ENCODE measurements at places on chromosomes 13 and 19. TPM values are rescaled to one million over a fixed set of nuclear protein-coding genes. Genes with fewer than 3 reads are reported as not detected.
A peak's percentile ranks its signal among the peaks of the same experiment; 100 is the strongest.

The ZNF112 gene
- total RNA-seq: not detected

The C19orf12 gene
- 41.6 TPM for total RNA-seq

The HSH2D gene
- total RNA-seq: 22.7 TPM

The IFT88 gene
- 2.2 TPM for total RNA-seq

The PLK5 gene
- not detected for total RNA-seq

The VAV1 gene
- total RNA-seq: 78.9 TPM

The THSD1 gene
- total RNA-seq: 0.14 TPM

The DCLK1 gene
- total RNA-seq: not detected

GRCh38 chr13:24938966-24939365 is 157.0 kb upstream of the PABPC3 start:
- no peaks in the 10 kb centered on the region for H3K4me1 ChIP-seq
- no peak for DNase-seq
- H3K4me3 ChIP-seq: no peak overlapping the region
- H3K36me3 ChIP-seq: no peaks in the 10 kb centered on the region

- H3K27ac ChIP-seq: no peak overlapping the region
- H3K4me3 ChIP-seq: no peak overlapping the region
- no peak for DNase-seq
- peaks cover 29% of the 10 kb centered on the region for H3K4me1 ChIP-seq
- H3K27me3 ChIP-seq: no peaks in the 10 kb centered on the region
These were observed 3.6 kb downstream of the SCAF1 start for GRCh38 chr19:49645592-49645991.

DNA sequence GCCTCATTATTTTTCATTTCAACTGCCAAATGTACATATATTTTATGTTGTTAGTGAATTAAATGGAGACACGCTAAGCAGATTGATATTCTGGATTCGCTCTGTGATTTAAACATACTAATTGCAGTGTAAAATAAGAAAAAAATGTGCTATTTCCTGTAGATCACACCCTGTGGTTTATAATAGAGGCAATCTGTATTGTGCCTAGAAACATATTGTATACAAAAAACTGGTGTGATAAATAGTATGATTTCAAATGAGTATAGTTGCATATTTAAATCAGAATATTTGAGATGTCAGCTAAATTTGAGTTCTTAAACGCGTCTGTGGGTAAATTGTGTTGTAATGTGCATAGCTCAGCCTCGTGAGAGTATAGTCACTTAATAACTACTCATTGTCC is 643.9 kb downstream of the TBC1D4 start:
- H3K4me1 ChIP-seq: no peaks in the 10 kb centered on the region
- no peak overlapping the region for H3K4me3 ChIP-seq
- H3K27ac ChIP-seq: no peak overlapping the region
- H3K27me3 ChIP-seq: no peaks in the 10 kb centered on the region

GRCh38 chr13:94263038-94263437 is 216.4 kb downstream of the DCT start:
- H3K4me3 ChIP-seq: no peak overlapping the region
- no peaks in the 10 kb centered on the region for H3K27me3 ChIP-seq
- no peaks in the 10 kb centered on the region for H3K4me1 ChIP-seq
- no peak for DNase-seq
- no peak overlapping the region for H3K27ac ChIP-seq

DNA sequence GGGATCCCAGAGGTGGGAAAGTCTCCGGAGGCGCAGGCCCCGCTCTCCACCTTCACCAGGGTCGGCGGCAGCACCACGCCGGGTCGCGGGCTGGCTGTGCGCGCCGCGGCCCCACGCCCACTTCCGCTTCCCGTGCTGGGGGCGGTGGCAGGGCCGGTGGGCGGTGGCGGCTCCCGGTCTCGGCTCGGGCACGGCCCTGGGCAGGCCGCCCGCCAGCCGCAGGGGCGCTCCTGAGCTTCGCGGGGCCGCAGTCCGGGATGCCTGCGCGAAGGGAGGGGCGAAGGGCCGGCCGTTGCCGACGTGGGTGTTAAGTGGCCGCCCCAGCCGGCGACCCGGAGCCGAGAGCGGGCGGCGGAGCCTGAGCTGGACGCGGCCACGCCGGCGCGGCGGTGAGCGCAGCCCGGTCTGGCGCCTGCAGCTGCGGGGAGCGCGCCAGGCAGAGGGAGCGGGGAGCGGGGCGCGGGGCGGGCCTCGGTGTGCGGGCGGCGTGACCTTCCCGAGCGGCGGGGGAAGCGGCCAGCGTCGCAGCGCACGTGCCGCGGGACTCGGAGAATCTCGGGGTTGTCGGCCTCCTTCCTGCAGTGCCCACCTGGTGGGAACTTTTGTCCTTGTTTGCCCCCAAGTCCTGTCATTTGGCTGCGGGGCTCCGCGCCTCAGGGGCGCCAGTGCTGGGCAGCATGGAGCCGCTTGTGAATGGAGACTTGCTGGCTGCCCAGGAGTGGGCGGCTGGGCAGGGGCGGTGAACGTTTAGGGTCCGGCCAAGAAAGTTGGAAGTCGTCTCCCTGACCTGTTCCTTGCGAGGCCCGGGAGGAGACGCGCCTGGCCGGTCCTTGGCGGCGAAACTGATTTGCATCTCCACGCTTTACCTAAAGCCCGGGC is at the start of gene SLC25A15:
Gene SLC25A15 (plus strand): TSS at position 337 of the 879 bp plus-strand sequence. CDS start 3,616 bp downstream, outside the sequence.
- peak; percentile 94 for DNase-seq
- H3K27ac ChIP-seq: peak within 1 kb of the TSS; percentile 80
- H3K4me3 ChIP-seq: peak within 1 kb of the TSS; percentile 79
- H3K4me1 ChIP-seq: peaks cover 21% of the 10 kb centered on the region

GRCh38 chr13:28333204-28333881 is 161.6 kb downstream of the FLT1 start:
- no peak for DNase-seq
- peaks cover 5% of the 10 kb centered on the region for H3K27me3 ChIP-seq
- no peak overlapping the region for H3K4me3 ChIP-seq
- no peaks in the 10 kb centered on the region for H3K4me1 ChIP-seq
- no peak overlapping the region for H3K27ac ChIP-seq
- peaks cover 2% of the 10 kb centered on the region for H3K36me3 ChIP-seq

- H3K4me1 ChIP-seq: peaks cover 4% of the 10 kb centered on the region
- H3K27ac ChIP-seq: peak overlapping the region; percentile 29
- no peaks in the 10 kb centered on the region for H3K27me3 ChIP-seq
- H3K36me3 ChIP-seq: peaks cover 50% of the 10 kb centered on the region
- H3K4me3 ChIP-seq: no peak overlapping the region
These were observed 25.0 kb downstream of the SERPINE3 start for GRCh38 chr13:51364404-51365008.

GRCh38 chr19:46206176-46206575 is 23.4 kb upstream of the IGFL1 start:
- no peak overlapping the region for H3K27ac ChIP-seq
- DNase-seq: no peak
- H3K4me3 ChIP-seq: no peak overlapping the region
- peaks cover 28% of the 10 kb centered on the region for H3K27me3 ChIP-seq
- peaks cover 12% of the 10 kb centered on the region for H3K4me1 ChIP-seq

DNA sequence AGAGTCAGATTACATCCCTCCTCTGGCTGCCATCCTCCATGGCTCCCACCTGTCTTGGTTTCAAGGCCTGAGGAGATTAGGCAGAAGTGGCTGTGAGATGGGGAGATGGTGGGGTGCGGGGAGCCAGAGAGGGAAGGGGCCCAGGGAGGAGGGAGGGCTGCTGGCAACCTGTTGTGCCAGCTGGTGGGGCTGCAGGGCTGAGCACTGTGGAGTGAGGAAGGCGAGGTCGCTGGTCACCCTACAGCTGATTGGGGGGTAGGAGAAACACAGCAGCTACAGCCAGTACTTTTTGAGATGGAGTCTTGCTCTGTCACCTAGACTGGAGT is 48.3 kb downstream of the CD320 start:
- H3K27me3 ChIP-seq: no peaks in the 10 kb centered on the region
- H3K4me1 ChIP-seq: peaks cover 13% of the 10 kb centered on the region
- no peak overlapping the region for H3K4me3 ChIP-seq
- peaks cover 20% of the 10 kb centered on the region for H3K36me3 ChIP-seq
- no peak overlapping the region for H3K27ac ChIP-seq

GRCh38 chr13:34608331-34608730 is 333.7 kb upstream of the NBEA start:
- H3K4me3 ChIP-seq: no peak overlapping the region
- H3K27me3 ChIP-seq: no peaks in the 10 kb centered on the region
- DNase-seq: no peak
- no peak overlapping the region for H3K27ac ChIP-seq

GRCh38 chr13:99354371-99354951 is 47.3 kb upstream of the GPR183 start:
- DNase-seq: peak; percentile 77
- H3K4me1 ChIP-seq: peaks cover 82% of the 10 kb centered on the region
- peak overlapping the region; percentile 99 for H3K27ac ChIP-seq

Data from activated CD4-positive, alpha-beta T cell treated with anti-CD3 and anti-CD28 coated beads, Interleukin-2, amount 10 ng/mL, durations not matched to agents 24 days and 14 days (primary cell).